Progenitor cell of endocrine pancreas (in vitro differentiated cells): ENCODE measurements at places on chromosomes 4 and X. TPM values are rescaled to one million over a fixed set of nuclear protein-coding genes. Genes with fewer than 3 reads are reported as not detected.

USP17L19 gene
- not detected in 2 replicates for total RNA-seq

SSX2 gene
- not detected in 2 replicates for total RNA-seq

ADH1C gene
- 3.3 and 4.6 TPM in 2 replicates for total RNA-seq

GRCh38 chrX:3728454-3728853 lies 15.0 kb upstream of the PRKX start:
- no peak for DNase-seq

DNA sequence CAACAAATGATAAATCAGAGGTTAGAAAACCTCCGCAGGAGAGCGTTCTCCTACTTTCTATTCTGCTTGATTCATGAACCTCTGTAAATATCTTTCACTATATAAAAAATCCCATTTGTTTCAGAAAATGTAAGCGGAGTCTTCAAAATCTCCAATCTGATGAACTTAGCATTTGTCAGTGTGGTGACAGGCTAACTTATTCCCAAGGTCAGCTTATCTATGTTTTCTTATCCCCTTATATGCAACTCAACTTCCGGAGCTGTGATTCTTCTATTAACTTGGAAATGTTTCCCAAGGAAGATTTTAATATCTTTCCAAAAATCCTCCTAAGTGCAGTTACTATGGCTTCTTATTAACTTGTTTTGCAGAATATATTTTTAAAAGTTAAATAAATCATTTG lies 87.5 kb upstream of the C1QTNF7 start:
- DNase-seq, result no peak

DNA sequence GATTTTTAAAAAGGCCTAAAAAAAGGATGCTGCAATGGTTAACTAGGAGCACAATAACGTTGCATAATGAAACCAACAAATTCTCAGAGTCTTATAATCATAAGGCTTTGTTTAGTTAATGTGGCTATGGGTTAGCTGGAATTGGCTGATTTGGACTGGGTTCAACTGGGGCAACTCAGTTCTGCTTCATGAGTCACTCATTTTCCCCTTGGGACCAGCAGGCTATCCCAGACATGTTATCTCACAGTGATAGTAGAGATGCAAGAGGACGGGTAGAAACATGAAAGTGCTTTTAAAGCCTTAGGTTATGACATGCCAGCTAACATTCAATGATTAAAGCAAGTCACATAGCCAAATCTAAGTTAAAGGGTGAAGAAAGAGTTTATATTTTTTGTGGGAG lies 189.2 kb upstream of the GK2 start:
- no peak for DNase-seq

GRCh38 chrX:119423631-119424030 lies 24.5 kb downstream of the SLC25A43 start:
- no peak for DNase-seq

DNA sequence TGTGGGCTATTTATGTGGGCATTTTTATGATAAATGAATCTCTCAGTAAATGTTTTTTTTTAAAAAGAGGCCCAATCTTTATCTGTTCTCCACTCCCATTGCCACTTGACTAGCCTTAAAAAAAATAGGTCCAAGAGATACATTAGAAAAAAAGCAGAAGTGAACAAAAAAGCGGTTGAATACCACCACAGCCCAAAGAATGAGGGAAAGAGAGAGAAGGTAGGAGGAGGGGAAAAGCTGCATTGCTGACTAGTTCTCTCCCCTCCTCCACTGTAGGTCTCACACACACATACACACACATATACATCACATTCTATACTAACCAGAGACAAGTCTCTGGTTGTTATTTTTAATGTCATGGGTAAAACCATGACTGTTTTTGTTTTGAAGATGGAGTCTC lies 95.8 kb upstream of the IL13RA1 start:
- no peak for DNase-seq

DNA sequence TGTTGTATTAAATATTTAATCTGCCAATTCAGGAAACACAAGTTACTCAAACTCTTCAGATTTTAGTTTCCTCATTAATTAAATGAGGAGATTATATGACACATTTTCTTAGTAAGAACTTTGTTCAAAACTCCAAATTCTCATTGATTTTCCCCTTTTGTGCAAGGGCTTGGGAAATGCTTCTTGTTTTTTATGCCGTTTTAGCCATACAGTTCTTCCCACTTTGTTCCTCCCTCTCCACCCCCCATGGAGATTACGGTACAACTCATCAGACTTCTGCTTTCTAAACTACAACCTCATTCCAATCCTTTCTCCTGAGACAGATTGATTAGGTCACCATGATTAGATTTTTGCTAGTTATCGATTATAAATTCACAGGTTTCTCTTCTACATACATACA lies 10.9 kb upstream of the BBS7 start:
- DNase-seq, result no peak
